ENCODE measurements at places on chromosomes 13 and 19. TPM values are rescaled to one million over a fixed set of nuclear protein-coding genes. Genes with fewer than 3 reads are reported as not detected.

DNA sequence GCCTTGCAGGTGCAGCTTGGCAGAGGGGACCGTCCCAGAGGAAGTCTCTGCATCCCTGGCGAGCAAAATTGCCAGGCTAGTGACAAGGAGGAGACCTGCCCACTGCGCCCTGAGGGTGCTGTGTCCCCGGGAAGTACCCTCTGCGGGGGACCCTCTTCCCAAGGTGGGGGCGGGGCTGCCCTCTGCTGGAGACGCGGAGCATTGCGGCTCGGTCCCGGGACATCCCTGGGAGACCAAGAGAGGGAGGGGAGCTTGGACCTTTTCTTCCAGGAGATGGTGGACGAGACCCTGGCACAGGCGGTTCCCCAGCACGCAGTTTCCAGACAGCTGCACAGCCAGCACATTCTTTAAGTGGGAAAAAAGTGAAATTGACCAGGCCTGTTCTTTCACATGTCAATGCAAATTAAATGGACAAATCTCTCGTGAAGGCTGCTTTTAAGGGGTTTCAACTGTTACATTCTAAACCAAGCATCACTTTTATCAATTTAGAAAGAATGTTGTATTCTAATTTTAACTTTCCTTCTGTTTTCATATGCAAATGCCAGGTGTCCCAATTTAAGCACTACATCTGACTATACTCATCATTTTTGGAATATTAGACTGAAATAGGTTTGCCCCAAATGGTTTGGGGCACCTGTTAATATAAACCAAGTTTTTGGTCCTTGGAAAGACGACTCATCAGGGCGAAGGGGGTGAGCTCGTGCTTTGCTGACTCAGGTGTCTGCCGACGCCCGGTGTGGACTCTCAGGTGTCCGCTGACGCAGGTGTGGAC lies 60.7 kb downstream of the MCF2L start:
- no peaks in the 10 kb centered on the region for H3K36me3 ChIP-seq
- H3K27ac ChIP-seq, result no peak overlapping the region
- H3K4me3 ChIP-seq, result no peak overlapping the region
- no peaks in the 10 kb centered on the region for H3K4me1 ChIP-seq
- H3K27me3 ChIP-seq, result no peaks in the 10 kb centered on the region

DNA sequence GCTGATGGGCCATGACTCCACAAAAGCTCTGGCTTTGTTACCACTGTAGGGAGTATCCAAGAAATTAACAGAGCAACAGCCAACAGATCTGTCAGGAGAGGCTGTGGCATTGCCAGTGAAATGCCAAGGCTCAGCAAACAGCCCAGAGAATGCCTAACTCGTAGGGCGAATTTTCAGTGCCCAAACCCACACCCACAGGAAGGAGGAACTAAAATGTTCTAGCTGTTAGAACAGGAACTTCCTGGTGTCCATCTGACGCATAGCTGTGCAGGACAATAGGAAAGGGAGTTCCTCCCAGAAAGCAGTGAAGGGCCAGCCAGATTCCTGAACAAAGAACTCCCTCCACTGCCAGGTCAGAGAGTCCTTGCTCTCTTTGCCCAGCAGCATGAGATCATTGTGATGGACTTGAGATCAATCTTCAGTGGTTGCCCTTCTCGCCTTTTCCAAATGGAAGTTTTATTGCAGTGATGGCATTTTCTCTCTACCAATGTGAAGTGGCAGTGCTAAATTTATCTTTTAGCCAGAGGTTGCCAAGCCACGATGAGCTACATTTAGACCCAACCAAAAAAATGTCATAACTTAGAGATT lies 224.2 kb upstream of the STARD13 start:
- no peaks in the 10 kb centered on the region for H3K4me1 ChIP-seq
- no peaks in the 10 kb centered on the region for H3K27me3 ChIP-seq
- no peak overlapping the region for H3K4me3 ChIP-seq
- peak overlapping the region; percentile 90 for H3K27ac ChIP-seq
- no peak for DNase-seq
- no peaks in the 10 kb centered on the region for H3K36me3 ChIP-seq

- DNase-seq, result no peak
- H3K27ac ChIP-seq, result no peak overlapping the region
These were observed 21.9 kb downstream of the CEBPA start for GRCh38 chr19:33280351-33280921.

DNA sequence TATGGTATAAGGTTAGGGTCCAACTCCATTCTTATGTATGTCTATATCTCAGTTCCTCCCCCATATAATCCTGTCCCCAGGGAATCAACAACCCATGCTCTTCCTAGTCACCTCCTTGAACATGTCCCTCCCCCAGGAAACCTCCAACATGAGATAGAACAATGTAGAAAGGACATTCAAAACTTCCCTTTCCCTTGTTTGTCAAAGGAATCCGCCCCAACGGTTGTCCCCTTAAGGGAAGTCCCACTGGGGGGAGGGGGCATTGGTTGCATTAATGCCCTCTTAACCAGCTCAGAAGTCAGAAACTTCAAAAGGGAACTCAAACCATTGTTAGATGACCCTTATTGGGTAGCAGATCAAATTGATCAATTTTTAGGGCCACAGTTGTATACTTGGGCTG lies 6.8 kb upstream of the ZNF561 start:
- no peaks in the 10 kb centered on the region for H3K36me3 ChIP-seq
- H3K27ac ChIP-seq, result no peak overlapping the region
- DNase-seq, result no peak
- no peaks in the 10 kb centered on the region for H3K27me3 ChIP-seq
- H3K4me1 ChIP-seq, result no peaks in the 10 kb centered on the region
- no peak overlapping the region for H3K4me3 ChIP-seq

GRCh38 chr19:41951686-41952172 lies 7.4 kb downstream of the RABAC1 start:
- no peak overlapping the region for H3K4me3 ChIP-seq
- no peaks in the 10 kb centered on the region for H3K4me1 ChIP-seq
- H3K27me3 ChIP-seq, result no peaks in the 10 kb centered on the region
- no peak overlapping the region for H3K27ac ChIP-seq
- DNase-seq, result peak; percentile 76
- no peaks in the 10 kb centered on the region for H3K36me3 ChIP-seq

GRCh38 chr19:19744641-19745040 lies 11.7 kb upstream of the ZNF14 start:
- no peak overlapping the region for H3K27ac ChIP-seq
- no peaks in the 10 kb centered on the region for H3K27me3 ChIP-seq
- DNase-seq, result no peak
- no peak overlapping the region for H3K4me3 ChIP-seq
- no peaks in the 10 kb centered on the region for H3K4me1 ChIP-seq
- no peaks in the 10 kb centered on the region for H3K36me3 ChIP-seq

Gene THAP8
- 10.2 TPM for total RNA-seq

DNA sequence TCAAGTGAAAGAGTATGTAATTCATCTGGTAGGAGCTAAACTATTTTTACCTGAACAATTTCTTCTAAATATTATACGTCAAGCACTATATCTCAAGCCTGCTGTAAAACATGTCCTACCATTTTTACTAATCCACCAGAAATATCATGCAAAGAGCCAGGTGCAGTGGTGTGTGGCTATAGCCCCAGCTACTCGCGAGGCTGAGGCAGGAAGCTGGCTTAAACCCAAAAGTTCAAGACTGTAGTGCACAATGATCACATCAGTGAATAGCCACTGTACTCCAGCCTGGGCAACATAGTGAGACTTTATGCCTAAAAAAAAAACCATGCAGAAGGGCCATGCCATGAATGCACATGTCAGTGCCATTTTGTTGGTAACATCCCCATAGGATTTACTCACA lies 20.7 kb upstream of the CLN5 start:
- no peak for DNase-seq
- H3K4me3 ChIP-seq, result no peak overlapping the region
- no peaks in the 10 kb centered on the region for H3K36me3 ChIP-seq
- no peaks in the 10 kb centered on the region for H3K27me3 ChIP-seq
- no peaks in the 10 kb centered on the region for H3K4me1 ChIP-seq
- no peak overlapping the region for H3K27ac ChIP-seq

DNA sequence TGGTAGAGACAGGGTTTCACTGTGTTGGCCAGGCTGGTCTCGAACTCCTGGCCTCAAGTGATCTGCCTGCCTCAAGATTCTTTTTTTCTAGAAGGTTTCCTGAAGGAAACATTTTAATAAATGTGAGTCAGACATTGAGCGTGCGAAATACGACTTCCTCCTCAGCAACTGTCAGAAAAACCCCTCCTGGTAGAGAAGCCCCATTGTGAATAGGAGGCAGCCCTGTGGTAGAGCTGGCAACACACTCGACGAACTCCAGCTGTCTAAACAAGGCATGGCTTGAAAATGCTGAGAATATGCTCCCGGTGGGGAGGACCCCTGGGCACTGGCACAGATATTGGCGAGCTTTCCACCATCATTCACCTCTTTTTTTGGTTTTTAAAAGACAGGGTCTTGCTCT lies 9.8 kb downstream of the ZNF333 start:
- no peak overlapping the region for H3K27ac ChIP-seq
- H3K4me1 ChIP-seq, result no peaks in the 10 kb centered on the region
- no peak overlapping the region for H3K4me3 ChIP-seq
- no peak for DNase-seq
- no peaks in the 10 kb centered on the region for H3K27me3 ChIP-seq

DNA sequence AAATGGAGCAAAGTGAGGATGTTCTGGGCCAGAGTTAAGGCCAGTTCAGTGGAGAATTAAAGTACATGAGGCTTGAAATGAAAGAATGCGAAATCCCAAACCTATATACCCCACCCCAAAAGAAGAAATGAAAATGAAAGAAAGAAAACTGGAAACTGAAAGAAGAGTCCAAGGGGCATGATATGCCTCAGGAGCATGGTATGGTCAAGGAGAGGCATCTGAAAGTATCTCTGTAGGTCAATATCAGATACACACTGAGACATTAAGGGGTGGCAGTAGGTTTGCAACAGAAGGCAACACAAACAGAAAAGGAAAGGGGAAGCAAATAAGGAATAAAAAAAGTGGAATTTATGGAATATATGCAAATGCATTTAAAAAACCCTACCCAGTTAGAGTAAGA lies 166.5 kb downstream of the COG6 start:
- DNase-seq, result no peak
- no peaks in the 10 kb centered on the region for H3K27me3 ChIP-seq
- H3K36me3 ChIP-seq, result no peaks in the 10 kb centered on the region
- no peaks in the 10 kb centered on the region for H3K4me1 ChIP-seq
- H3K4me3 ChIP-seq, result no peak overlapping the region

DNA sequence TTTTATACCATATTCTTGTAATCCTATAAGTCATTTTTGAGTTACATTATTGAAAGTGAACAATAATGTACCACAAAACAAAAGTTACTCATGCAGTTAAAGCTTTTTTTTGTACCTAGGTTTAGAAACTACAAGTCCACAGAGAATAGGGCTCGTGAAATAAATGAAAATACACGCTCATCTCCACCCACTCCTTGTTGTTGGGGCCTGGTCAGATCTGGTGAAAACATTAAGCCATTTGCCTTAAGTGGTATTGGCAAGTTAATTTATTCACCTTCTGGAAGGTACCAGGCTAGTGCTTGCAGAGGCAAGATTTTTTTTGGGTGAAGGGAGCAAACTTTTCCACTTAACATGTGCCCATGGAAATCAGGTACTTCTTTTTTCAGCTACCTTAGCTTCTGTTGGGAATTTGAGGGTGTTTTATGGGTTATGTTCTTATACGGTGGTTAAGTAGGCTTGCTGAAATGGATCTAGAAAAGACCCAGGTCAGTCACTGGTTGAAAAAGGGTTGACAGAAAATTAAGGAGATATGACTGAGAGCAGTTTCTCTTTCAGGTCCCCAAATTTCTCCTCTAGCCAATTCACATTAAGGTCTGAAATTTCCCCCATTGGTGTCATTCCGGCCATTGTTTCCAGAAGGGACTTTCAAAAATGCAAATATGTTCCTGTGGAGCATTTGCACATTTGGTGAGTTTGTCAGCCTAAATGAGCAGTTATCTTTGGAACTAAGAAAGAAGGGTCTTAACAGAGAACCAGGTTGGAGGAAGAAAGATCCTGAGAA lies 143.3 kb downstream of the KCNRG start:
- H3K36me3 ChIP-seq, result no peaks in the 10 kb centered on the region
- no peak for DNase-seq
- H3K4me1 ChIP-seq, result no peaks in the 10 kb centered on the region
- H3K27ac ChIP-seq, result no peak overlapping the region
- H3K27me3 ChIP-seq, result no peaks in the 10 kb centered on the region

GRCh38 chr19:38918526-38918925 lies 6.5 kb upstream of the CCER2 start:
- H3K27ac ChIP-seq, result no peak overlapping the region
- no peak for DNase-seq
- H3K4me1 ChIP-seq, result no peaks in the 10 kb centered on the region
- H3K27me3 ChIP-seq, result no peaks in the 10 kb centered on the region

DNA sequence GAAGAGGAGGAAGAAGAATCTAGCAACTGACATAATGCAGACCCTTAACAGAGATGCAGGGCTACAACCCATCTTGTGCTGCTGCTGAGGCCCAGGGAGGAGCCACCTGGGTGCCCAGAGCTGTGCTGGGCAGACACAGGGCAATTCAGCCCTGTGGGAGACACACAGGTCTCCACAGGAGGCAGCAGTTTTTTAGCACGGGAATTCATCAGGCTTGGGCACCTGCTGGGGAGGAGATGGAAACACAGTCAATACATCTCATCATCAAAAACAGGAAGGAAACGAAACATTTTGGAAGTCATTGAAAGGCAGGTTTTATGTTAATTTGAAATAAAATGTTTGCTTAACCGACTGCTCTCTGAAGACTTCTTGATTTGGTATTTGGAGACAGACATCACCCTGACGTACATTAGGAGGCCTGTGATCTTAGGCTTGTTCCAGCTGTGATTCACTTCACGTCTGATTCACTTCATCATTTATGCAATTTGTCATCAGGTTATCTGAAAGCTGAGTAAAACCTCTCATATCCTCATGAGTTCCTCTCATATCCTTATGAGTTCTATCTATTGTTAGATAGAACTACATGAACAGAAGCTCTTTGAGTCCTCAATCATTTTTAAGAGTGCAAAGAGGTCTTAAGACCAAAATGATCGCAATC lies 77.4 kb downstream of the CYSLTR2 start:
- H3K4me1 ChIP-seq, result no peaks in the 10 kb centered on the region
- H3K27ac ChIP-seq, result no peak overlapping the region
- no peaks in the 10 kb centered on the region for H3K27me3 ChIP-seq

All from breast epithelium (tissue), 4 donors.